Osteocyte (in vitro differentiated cells): ENCODE measurements at places on chromosomes 5 and 9. TPM values are rescaled to one million over a fixed set of nuclear protein-coding genes. Genes with fewer than 3 reads are reported as not detected.

DNA sequence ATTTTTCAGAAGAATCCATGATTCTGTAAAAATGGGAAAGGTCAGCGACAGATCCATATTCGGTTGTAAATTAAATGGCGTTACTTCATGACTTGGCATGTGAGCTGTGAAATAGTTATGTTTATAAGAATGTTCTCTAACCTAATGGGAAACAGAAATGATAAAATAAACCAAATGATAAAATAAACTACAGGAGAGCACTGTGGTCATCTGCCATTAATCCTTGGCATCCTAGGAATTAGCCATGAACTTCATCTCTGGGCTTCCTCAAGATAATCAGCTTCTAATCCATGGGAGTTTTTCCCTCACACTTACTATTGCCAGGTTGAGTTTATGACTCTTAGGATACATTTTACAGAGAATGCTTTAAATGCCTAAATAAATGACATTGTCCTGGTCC, 94.6 kb upstream of the SLC30A5 start:
- H3K36me3 ChIP-seq, result no peaks in the 10 kb centered on the region
- no peak overlapping the region for H3K4me3 ChIP-seq
- no peaks in the 10 kb centered on the region for H3K27me3 ChIP-seq
- no peak for DNase-seq
- H3K27ac ChIP-seq, result no peak overlapping the region

DNA sequence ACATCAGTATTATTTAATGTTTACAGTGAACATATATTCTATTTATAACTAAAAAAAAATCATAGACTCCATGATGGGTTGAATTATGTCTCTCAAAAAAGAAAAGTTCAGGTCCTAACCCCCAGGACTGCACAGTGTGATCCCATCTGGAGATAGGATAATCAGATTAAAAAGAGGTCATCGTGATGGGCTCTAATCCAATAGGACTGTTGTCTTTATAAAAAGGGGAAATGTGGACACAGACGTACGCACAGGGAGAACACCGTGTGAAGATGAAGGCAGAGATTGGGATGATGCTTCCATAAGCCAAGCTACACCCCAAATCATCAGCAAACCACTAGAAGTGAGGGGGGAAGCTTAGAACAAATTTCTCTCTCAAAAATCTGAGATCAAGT, 221.4 kb downstream of the SNX18 start:
- no peak for DNase-seq
- H3K27me3 ChIP-seq, result no peaks in the 10 kb centered on the region
- no peaks in the 10 kb centered on the region for H3K36me3 ChIP-seq
- no peak overlapping the region for H3K27ac ChIP-seq
- H3K4me3 ChIP-seq, result no peak overlapping the region
- peaks cover 21% of the 10 kb centered on the region for H3K4me1 ChIP-seq

- H3K27ac ChIP-seq, result no peak overlapping the region
- no peaks in the 10 kb centered on the region for H3K36me3 ChIP-seq
- H3K4me3 ChIP-seq, result no peak overlapping the region
- no peak for DNase-seq
These were observed 97.6 kb upstream of the ADAMTS19 start for GRCh38 chr5:129362456-129362855.

DNA sequence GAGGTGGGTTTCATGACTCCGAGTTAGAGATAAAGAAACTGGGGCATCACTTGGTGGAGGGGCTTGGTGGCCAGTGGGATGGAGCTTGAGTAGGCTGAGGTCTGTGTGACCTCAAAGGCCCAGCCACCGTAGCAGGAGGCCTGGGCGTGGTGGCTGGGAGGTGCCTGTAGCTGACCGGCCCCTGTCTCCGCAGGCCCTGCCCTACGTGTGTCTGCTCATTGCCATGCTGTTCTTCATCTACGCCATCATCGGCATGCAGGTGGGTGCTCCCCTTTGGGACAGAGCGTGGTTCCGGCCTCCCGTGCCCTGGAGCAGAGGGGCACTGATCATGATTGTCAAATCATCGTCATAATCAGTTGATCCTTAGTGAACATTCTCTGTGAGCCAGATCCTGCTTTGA, 196.2 kb downstream of the CACNA1B start:
- no peak overlapping the region for H3K27ac ChIP-seq
- no peak overlapping the region for H3K4me3 ChIP-seq
- H3K4me1 ChIP-seq, result no peaks in the 10 kb centered on the region
- H3K36me3 ChIP-seq, result peaks cover 3% of the 10 kb centered on the region

- H3K27me3 ChIP-seq, result no peaks in the 10 kb centered on the region
- H3K4me3 ChIP-seq, result peak overlapping the region; percentile 50
- H3K27ac ChIP-seq, result peak overlapping the region; percentile 97
- no peak for DNase-seq
- H3K4me1 ChIP-seq, result peaks cover 95% of the 10 kb centered on the region
- no peaks in the 10 kb centered on the region for H3K36me3 ChIP-seq
These were observed 62.3 kb downstream of the RAPGEF1 start for GRCh38 chr9:131677444-131678180.

GRCh38 chr5:157159209-157159751, 6.8 kb downstream of the GARIN3 start:
- no peak overlapping the region for H3K27ac ChIP-seq
- no peaks in the 10 kb centered on the region for H3K36me3 ChIP-seq
- no peaks in the 10 kb centered on the region for H3K4me1 ChIP-seq
- DNase-seq, result no peak
- peaks cover 58% of the 10 kb centered on the region for H3K27me3 ChIP-seq

DNA sequence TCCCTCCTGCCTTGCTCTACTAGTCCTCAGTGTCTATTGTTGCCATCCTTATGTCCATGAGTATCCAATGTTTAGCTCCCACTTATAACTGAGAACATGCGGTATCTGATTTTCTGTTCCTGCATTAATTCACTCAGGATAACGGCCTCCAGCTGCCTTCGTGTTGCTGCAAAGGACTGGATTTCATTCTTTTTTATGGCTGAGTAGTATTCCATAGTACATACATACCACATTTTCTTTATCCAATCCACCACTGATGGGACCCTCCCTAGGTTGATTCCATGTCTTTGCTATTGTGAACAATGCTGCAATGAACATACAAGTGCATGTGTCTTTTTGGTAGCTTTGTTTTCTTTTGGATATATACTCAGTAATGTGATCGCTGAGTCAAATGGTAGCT, 50.4 kb downstream of the FNIP1 start:
- H3K27me3 ChIP-seq, result no peaks in the 10 kb centered on the region
- H3K36me3 ChIP-seq, result peaks cover 25% of the 10 kb centered on the region
- no peak for DNase-seq
- no peak overlapping the region for H3K4me3 ChIP-seq
- H3K27ac ChIP-seq, result no peak overlapping the region

- no peak overlapping the region for H3K4me3 ChIP-seq
- H3K27ac ChIP-seq, result no peak overlapping the region
- H3K27me3 ChIP-seq, result no peaks in the 10 kb centered on the region
- H3K4me1 ChIP-seq, result no peaks in the 10 kb centered on the region
These were observed 107.6 kb upstream of the PHYKPL start for GRCh38 chr5:178340187-178340586.

KCNT1 gene
- total RNA-seq, result not detected in 2 replicates

CDKN2B-AS1 gene
- total RNA-seq, result 4.0 and 5.2 TPM in 2 replicates
